Dermis microvascular lymphatic vessel endothelial cell (primary cell): ENCODE measurements at places on chromosomes 6 and 20. TPM values are rescaled to one million over a fixed set of nuclear protein-coding genes. Genes with fewer than 3 reads are reported as not detected.

SIRPD gene
- not detected in 2 replicates for total RNA-seq

PBOV1 gene
- total RNA-seq = not detected in 2 replicates

DNA sequence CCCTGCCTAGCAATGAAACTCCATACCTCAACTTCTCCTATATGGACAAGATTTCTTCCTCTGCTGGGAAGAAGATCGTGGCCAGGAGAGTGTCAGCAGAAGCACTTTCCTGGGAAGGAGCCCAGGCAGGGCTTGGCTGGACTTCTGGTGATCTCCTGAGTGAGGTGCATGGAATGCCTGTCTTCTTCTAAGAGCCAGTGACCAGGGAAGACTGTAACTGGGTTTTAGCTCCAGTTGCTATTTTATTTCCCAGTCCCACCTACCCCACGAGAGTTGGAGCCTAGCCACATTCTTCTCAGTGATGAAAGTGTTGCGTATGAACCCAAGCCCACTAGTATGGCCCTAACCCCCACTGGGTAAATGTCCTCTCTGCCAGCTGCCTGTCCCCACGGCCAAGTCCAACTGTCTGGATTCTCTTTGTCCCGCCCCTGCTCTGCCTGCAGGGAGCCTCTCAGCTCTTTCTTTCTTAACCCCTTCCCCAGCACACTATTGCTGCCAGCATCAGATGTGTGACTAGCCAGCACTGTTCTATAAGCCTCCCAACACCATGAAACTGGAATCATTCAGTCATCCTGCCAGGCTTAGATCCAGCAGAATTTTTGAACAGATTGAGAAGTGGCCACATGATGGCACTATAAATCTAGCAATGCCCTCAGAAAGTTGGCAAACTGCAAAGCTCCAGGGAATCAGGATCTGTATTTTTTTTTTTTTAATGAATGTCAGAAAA, 69.8 kb upstream of the FAM184A start:
- DNase-seq = peak; percentile 65

- no peak for DNase-seq
These were observed 318.5 kb downstream of the C6orf118 start for GRCh38 chr6:164990901-164991300.

DNA sequence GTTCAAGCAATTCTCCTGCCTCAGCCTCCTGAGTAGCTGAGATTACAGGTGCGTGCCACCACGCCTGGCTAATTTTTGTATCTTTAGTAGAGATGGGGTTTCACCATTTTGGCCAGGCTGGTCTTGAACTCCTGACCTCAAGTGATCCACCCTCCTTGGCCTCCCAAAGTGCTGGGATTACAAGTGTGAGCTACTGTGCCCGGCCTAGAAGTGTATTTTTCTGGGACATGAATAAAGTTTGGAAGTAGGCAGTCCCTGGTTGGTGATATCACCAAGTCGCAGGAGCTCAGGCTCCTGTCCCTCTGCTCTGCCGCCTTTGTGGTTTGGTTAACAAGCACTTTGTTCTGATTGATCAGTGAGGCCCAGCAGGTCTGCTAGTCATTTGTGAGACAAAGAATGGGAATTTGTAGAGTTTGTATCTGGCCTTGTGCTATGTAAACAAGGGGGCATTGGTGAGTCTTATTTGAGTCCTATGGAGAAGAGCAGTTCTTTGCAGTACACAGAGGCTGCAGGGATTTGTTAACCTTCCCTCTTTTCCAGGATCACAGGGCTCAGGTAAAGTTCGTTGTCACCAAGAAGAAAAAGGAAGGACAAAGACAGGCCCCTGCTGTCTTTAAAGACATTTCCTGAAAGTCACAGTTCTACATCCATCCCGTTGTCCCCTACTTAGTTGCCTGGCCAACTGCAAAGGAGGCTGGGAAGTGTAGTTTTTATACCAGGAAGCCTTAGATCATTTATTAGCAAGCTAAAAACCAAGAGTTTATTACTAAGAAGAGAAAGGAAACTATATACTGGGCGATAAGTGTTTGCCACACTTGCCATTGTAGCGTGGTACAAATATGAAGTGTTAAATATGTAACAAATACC, 13.1 kb downstream of the MTHFD1L start:
- DNase-seq = no peak

GRCh38 chr6:55448451-55448850, 121.2 kb downstream of the GFRAL start:
- no peak for DNase-seq

DNA sequence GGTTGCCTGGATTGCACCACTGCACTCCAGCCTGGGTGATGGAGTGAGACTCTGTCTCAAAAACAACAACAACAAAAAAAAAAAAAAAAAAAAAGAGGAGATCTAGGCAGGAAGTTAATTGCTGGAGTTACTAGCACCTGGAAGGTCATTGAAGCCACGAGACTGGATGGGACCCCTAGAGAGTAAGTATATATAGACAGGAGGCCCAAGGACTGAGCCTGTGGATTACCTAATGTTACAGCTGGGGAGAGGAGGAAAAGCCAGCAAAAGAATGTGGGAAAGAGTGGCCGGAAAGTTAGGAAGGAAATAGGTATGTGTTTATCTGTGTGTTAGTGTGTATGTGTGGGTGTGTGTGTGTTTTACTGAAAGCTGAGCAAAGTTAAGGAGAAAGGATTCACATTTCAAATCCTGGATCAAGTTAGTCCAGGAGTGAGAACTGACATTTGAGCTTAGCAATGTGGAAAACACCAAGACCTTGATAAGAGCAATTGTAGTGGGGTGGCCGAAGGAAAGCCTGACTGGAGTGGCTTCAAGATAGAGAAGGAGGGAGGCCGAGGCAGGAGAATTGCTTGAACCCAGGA, 38.4 kb downstream of the ANKRD6 start:
- peak; percentile 70 for DNase-seq

GRCh38 chr6:65468307-65468706, 238.7 kb downstream of the EYS start:
- no peak for DNase-seq

DNA sequence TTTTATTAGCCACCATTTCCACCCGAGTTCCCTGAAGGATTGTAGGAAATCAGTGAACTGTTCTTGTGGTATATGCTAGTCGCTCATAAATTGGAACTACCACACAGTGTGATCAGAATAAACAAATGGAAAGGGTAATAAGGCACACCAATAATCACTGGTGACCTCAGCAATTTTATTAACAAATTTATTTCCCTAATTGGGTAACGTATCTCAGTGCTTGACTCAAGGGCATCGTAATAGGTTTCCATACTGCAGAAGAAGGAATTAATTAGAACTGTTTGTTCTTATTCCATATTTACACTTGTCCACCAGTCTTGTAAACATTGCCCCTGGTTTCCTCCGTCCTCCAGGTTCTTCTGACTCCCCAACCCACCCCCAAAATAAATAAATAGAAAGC, 10.0 kb upstream of the UQCC2 start:
- DNase-seq = no peak

DNA sequence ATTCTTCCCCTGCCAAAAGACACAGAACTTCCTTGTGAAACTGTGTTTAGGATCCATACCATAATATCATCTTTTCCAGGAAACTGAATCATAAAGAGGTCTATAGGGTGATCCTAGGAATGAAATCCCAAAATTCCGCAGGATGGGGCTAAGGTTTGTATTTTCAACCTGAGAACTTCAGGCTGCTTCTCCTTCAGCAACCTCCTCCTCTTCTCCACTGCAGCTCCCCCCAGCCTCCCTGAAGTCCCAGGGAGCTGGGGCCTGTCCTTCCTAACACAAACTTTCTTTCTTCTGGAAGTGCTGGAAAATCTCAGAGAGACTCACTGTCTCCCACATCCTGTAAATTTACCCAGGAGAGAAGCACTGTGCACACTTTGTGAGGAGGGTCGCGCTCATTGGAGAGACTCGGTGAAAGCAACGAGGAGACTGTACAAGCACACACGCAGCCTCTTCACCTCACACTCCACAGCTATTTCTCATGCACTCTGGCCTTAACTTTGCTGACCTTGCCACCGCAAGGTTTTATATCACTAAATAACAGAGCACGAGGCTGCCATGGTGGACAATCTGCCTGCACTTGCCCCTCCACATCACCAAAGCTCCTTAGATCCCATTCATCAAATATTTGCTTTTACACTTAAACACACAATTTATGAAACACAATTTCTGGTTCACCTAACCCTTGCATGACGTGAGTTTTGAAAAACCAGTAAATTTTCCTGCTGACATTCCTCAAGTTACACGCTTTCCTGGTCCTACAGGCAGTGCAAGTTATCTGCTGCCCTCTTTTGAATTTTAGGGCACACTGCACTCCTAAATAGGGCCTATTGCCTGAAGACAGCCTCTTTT, 14.3 kb downstream of the ID4 start:
- peak; percentile 56 for DNase-seq

DNA sequence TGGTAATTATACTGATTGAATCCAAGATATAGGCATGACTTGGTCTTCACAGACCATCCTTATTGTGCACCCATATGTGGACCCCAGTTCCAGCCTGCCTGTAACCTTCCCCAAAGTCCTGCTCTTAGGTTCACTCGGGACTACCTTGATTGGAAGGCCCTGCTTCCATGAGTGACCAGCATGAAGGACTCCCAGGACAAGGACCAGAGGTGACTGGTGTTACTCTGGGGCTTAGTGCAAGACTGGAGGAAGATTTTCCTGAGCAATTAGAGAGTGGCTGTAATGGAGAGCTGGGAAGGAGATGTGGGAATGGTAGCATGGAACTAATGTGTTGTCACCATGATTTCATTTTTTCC, 15.1 kb downstream of the BRD2 start:
- no peak for DNase-seq
